ENCODE measurements at places on chromosomes 11 and 22.

DNA sequence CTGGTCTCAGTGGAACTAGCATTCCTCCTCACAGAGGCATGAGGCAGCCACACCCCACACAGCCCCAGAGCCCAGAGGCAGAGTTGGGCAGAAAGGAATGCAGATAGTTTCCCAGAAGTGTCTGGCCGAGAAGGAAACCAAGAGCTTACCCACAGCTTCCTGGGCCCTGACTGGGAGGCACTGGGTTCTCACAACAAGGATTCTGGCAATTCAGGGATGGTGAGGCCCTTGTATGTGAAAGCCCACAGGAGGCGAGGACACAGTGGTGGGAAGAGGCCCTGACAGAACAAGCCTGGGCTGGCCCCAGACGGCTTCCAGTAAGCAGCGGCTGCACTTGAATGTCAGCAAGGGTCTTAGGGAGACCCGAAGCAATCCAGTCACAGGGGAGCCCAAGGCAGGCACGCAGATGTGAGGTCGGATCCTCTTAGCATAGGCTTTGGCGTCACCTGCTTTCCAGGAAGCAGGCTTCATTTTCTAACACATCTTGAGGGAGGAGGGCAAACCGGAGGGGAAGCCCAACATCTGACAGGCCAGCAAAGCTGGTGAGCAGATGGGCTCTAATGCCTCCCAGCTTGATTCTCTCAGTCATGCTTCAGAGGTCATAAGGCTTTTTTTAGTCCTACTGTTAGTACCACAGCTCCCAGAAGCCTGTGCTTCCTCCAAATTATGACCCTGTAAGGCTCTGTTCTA, 78.3 kb upstream of the AKIP1 start:
- DNase-seq: no peak

GRCh38 chr22:49663311-49663711, 164.4 kb downstream of the BRD1 start:
- DNase-seq: no peak

DNA sequence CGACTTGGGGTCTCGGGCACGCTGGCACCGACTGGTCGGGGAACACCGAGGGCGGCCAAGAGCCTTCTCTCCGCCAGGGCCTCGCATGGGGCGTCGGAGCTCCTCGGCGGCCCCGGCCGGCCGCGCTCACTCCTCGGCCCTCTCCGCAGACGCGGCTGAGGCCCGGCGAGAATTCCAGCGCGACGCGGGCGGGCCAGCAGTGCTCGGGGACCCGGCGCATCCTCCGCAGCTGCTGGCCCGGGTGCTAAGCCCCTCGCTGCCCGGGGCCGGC, 5.6 kb downstream of the TBX1 start:
- DNase-seq: no peak

- DNase-seq: no peak
These were observed 19.0 kb upstream of the PTPRJ start for GRCh38 chr11:47961383-47961782.

- DNase-seq: no peak
These were observed 330.1 kb upstream of the PLET1 start for GRCh38 chr11:112590764-112591163.
